ENCODE measurements at places on chromosomes 3 and 15. TPM values are rescaled to one million over a fixed set of nuclear protein-coding genes. Genes with fewer than 3 reads are reported as not detected.

DNA sequence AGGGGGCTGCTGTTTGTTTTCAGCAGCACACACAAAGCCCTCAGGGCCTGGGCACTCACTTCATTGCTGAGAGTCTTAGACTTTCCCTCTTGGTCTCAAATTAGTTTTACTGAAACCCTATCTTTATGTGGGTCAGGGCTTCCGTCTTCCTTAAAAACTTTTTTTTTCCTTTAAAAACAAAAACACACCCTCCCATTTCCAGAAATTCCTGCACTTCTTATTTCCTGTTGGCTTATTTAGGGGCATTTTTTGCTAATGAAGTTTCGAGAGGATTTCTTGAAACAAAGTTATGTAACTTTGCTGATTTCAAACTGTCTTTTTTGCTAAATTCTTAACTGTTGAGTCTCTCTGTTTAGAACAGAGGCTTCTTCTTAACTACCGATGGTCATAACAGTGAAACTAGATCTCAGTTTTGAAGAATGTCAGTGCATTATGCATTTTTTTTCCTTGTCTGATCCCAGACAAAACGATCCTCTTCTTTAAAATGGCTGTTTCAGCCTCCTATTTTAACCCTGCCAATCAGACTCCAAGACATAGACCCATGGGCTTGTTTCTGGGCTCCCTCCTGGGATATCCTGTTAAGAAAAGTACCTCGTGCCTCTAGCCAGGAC is 23.3 kb downstream of the ANAPC13 start:
- DNase-seq, result peak; percentile 75

- DNase-seq, result no peak
Measured at GRCh38 chr3:4512895-4513616, 19.9 kb downstream of the ITPR1 start.

DNA sequence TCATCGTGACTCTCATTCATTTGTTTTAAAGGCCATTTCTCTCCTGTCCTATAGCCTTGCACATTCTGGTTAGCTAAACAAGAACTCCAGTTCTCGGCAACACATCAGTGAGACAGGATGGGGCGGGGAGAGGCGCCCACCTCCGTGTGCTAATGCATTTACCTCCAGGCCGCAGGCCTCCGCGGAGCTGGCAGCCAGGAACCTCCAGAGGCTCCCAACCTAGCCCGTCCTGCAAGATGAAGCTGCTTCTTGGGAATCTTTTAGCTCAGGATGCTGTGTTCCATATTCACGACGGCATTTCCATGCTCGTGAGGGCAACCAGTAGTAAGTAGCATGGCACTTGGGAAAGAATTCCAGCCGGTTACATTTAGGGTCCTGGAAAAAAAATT is 47.9 kb downstream of the RGMA start:
- no peak for DNase-seq

GRCh38 chr3:140225996-140226395 is 291.0 kb downstream of the CLSTN2 start:
- no peak for DNase-seq

DNA sequence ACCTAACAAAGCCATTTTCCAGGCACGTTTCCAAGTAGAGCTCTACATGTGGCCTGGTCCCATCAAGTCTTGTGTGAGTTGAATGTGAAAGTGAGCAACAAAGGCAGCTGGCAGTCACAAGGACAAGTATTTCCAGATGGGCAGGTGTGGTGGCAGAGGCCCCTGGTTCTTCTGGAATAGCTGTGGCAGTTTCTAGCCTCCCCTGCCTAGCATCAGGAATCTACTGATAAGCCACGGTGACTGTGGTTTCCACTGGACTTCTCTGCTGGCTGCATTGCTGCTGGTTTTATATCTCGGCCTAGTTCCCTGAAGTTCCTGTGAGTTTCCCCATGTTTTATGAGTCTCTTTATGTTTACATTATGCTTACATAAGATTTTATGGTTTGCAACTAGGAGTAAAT is 117.7 kb downstream of the GOLIM4 start:
- peak; percentile 18 for DNase-seq

GRCh38 chr3:104281713-104282112 is 1085.0 kb upstream of the ALCAM start:
- no peak for DNase-seq

Gene SLC38A3
- total RNA-seq, result 0.89 TPM
